NCI-H2081 (cell line): ENCODE measurements at places on chromosomes 12 and 14.

- DNase-seq = no peak
Measured at GRCh38 chr14:90659156-90659555, 157.1 kb downstream of the TTC7B start.

DNA sequence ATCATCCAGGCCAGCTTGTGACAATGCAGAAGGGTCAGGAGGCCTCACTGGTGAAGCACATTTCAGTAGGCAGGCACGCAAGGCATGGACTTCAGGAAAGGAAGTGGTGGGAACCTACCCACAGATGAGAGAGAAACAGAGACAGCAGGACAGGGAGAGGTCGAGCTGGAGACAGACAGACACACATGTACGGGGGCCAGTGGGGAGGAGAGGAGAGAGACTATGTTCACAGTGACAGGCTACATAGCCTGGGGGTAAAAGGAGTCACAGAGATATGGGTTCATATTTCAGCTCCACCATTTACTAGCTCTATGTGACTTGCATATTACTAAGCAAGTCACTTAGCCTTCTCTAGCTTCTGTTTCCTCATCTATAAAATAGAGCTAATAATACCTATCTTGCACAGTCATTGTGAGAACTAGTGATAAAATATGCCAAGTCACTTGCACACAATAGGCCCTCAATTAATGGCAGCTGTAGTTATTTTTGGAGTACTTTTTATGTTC, 91.1 kb upstream of the FUT8 start:
- no peak for DNase-seq

DNA sequence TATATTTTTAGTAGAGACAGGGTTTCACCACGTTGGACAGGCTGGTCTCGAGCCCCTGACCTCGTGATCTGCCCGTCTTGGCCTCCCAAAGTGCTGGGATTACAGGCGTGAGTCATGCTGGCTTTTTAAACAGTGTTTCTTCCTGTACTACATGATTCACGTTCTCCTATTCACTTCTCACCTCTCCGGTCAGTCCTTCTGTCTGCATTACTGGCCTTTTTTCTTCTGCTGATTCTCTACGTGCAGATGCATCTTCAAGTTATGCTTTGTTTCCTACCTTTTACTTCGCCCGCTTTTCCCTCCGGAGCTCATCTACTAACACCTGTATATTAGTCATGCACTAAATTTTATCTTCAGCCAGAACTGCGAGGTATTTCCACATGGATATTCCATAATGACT, 296.2 kb upstream of the FLRT2 start:
- no peak for DNase-seq

- no peak for DNase-seq
Measured at GRCh38 chr12:100166232-100166631, 23.6 kb upstream of the BLTP3B start.

GRCh38 chr12:80419644-80420043, 24.4 kb upstream of the PTPRQ start:
- no peak for DNase-seq

- DNase-seq = no peak
Measured at GRCh38 chr14:96198430-96199130, 6.1 kb upstream of the BDKRB2 start.

GRCh38 chr12:46830731-46831334, 5.0 kb upstream of the SLC38A4 start:
- DNase-seq = no peak

- no peak for DNase-seq
Measured at GRCh38 chr14:93103392-93104080, 12.2 kb downstream of the ITPK1 start.

GRCh38 chr12:51865757-51866270, 17.3 kb upstream of the FIGNL2 start:
- no peak for DNase-seq

DNA sequence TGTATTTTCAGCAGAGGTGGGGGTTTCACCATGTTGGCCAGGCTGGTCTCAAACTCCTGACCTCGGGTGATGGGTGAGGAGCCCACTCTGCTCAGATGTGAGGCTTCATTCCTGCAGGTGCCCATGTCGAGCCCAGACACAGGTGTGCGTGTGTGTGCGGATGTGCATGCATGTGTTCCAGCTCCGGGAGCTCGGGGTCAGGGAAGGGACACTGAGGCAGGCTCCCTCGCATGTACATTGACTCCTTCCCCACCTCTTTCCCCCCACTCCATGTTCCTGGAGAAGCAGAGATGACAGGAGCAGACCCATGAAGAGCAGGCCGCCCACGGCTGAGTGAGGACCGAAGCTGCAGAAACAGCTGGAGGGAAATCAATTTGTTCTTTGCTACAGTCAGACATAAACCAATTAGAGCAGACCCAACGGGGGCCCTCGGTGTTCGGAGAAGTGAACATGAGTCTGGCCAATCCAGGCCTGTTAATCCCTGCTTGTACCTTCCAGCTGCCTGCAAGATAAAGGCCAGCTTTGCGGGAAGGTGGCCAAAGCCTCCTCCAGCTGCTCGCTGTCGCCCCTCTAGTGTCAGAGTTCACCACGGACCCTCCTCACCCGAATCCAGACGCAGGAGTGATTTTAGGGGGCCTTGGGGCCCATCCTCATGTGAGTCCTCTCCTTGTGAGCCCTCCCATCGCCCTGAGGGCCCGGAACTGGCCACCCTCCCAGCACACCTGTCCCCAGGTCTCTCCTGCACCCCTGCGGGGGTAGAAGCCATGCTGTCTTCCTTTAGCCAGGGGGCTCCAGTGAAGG, 321.0 kb upstream of the RTL1 start:
- no peak for DNase-seq
